ENCODE measurements at places on chromosomes 6 and 20.
A peak's percentile ranks its signal among the peaks of the same experiment; 100 is the strongest.

DNA sequence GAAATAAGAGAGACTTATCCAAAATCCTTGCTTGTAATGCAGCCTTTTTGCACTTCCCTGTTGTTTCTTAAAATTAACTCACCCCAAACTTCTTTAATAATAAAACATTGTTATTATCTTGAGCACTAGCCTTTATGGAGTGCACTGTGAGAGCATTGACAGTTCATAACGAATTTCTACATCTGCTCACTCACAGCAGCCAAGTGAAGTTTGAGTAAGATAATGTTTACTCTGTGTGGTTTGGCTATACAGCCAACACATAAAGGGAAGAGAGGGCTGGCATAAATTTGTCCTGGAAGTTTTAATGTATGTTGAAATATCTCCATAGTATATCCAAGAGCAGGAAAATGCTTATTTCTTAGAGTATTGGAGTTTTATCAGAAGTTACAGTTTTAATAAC is 227.9 kb downstream of the FRK start:
- no peak for DNase-seq

GRCh38 chr20:45935416-45936046 is 1.0 kb downstream of the PCIF1 start:
- DNase-seq = no peak

DNA sequence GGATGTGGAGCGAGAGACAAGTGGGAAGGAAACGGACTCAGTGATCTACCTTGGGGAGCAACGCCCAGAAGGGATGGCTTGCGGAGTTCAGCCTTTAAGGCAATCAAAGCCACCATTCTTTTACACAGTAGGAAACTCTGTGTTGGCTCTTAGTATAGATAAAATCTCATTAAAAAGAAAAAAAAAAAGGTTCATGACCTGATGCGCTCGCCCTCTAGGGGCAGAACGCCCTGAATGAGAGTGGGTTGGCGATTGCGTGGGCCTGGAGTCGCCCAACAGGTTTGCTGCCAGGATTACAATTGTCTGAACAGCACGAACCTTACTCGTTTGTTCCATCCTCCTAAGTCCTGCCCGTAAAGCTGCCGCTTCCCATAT is 1.2 kb downstream of the TPD52L1 start:
- peak; percentile 29 for DNase-seq

- DNase-seq = no peak
Measured at GRCh38 chr6:21767891-21768648, 174.5 kb downstream of the SOX4 start.

GRCh38 chr6:25278914-25279747 is at the start of gene CARMIL1:
TSS of gene CARMIL1 (plus strand) at chr6:25279374. CDS start at chr6:25279796, 422 bp downstream.
- DNase-seq = peak; percentile 52

DNA sequence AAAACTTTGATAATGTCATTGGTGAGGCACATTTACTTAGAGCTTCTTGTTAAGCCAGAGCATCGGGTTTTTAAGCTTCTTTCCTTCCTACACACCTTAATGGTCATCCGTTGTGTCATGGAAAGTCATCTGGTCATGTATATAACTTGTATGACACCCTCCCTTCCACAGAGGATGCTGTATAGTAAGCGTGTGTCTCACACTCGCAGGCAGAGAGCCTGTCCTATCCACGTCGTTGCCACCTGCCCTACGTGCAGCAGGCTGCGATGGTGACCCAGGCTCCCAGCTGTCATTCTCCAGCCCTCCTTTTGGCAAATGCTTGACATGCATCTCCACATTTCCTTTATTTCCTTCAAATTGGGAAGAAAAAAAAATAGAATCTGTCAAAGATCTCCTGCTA is 85.6 kb downstream of the MYB start:
- DNase-seq = no peak

DNA sequence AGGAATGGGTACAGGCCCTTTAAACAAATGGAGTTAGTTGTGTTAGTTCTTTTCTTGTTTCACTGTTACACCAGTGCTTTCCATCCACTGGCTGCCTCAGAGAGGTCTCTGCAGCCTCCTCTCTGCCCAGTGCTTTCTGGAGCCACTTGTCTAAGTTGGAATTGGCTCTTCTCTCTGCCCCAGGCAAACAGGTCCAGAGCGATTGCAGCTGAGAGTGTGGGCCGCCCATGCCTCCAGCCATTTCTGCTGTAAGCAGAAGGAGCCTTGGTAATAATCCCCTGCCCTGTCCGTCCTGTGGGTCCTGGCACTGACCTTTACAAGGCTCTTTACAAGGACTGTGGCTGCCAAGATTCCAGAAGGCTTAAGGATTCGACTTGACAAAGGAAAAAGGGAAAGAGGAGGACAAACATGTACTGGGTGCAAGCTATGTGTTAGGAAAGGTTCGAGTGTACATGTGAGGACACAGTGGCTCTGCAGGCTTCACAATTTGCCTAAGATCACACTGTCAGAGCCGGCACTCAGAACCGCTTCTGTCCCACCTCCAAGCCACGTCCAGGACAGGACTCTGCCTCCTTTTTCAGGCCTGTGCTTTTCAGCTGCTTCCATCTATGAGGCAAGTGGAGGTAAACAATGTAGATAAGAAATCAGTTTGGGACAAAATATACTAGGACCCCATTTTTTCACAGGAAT is 88.5 kb downstream of the POPDC3 start:
- DNase-seq = no peak

DNA sequence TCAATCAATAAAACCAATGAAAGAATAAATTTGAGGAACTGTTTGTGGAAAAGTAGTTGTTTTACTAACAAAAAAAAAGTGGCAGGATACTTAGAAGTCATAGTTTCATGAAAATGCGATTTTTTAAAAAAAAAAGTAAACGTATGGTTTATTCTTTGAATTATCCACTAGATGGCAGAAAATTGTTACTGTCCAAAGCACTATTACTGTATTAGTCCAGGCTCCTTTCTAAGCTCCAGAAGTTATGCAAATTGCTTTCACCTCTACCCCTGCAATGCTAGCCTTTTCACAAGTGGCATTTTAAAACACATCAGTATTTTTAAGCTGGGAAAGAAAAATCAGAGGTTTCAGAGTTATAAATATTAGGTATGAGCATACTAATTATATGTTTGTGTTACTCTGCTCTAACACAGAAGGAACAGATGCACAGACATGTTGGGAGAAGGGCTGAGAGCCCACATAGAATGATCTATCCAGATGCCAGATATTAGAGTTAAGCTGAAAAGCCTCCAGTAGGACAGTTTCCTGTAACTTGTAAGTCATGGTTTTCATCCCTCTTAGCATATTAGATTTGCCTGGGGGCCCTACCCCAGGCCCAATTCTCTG is 63.9 kb downstream of the FHL5 start:
- no peak for DNase-seq

DNA sequence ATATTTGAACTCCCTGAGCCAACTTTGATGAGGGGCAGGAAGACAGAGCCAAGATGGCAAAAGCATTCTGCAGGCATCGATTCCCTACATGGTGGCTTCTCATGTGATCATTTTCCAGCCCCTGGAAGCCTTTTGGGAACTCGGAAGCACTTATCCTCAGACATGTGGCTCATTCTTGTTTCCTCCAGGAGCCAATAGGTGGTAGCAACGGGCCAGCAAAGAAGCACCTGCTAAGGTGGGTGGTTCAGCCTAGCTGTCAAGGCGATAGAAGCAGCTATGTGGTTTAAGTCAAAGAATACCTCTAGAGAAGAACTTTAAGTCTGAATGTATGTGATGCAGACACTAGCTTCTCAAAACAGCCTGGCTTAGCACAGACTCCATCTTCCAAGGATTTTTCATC is 64.9 kb upstream of the PAX1 start:
- DNase-seq = no peak

- DNase-seq = no peak
Measured at GRCh38 chr6:8578006-8578405, 142.7 kb upstream of the SLC35B3 start.

DNA sequence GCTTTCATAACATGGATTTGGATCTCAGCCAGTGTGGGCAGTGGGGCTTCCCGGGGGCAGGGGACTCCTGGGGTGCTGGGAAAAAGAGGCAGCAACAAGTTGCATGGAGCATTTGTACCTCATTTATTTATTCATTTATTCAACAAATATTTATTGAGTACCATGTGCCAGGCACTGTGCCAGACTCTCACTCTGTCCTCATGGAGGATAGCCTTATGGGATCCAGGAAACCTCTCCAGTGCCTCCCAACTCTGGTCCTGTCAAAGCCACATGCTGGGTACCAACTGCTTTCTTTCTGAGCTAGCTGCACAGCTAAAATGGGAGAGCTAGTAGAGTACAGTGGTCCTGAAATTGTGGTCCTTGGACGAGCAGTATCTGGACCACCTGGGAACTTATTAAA is 87.8 kb upstream of the EPB41L1 start:
- DNase-seq = no peak

DNA sequence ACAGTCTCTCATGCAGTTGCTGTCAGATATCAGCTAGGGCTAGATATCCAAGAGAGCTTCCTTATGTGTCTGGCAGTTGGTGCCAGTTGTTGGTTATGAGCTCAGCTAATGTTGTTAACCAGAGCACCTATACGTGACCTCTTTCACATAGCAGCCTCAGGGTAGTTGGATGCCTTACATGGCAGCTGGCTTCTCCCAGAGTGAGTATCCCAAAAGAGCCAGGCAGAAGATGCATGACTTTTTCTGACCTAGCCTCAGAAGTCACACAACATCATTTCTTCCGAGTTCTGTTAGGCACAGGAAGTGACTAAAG is 175.7 kb downstream of the VEGFA start:
- no peak for DNase-seq

- DNase-seq = no peak
Measured at GRCh38 chr6:10248378-10248843, 166.5 kb downstream of the TFAP2A start.

DNA sequence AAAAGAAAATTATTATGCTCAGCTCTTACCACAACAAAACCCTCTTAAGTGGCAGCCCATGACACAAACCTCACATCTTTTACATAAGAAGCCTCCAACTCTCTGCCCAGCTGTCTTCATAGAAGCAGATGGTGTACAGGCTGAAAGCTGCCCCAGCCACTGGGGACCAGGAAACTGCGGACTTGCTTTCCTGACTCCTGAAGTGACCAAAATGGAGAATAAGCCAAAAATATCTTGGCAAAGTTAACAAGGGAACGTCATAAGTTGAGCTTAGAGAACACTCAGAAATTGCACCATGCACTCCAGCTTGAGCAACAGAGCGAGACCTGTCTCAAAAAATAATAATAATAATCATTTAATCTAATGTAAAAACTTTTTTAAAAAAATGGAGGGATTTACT is 160.3 kb upstream of the CDYL start:
- DNase-seq = no peak

DNA sequence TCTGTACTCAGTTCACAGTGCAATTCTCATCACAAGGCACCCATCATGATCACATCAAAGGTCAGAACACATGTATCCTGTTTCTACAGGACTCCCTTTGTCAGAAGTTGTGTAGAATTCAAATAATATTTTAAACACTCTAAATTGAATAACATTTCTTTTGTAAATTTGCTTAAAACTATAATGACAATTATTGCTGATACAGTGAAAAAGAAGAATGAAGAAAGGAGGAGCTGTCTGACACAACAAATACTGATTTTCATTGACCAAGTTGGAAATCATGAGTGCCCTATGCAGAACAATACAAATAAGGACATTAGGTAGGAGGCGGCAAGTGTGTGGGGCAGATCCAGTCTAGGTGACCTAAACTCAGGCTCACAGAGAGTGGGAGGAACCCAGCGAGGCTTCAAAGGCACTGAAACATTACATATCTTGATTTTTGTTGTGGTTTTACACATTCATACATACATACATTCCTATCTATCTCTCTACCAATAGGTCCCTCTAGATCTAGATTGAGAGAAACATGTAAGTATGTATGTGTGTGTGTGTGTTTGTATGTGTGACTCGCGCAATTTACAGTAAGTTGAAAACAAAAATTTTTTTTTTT is 79.2 kb upstream of the SLC2A12 start:
- DNase-seq = no peak

DNA sequence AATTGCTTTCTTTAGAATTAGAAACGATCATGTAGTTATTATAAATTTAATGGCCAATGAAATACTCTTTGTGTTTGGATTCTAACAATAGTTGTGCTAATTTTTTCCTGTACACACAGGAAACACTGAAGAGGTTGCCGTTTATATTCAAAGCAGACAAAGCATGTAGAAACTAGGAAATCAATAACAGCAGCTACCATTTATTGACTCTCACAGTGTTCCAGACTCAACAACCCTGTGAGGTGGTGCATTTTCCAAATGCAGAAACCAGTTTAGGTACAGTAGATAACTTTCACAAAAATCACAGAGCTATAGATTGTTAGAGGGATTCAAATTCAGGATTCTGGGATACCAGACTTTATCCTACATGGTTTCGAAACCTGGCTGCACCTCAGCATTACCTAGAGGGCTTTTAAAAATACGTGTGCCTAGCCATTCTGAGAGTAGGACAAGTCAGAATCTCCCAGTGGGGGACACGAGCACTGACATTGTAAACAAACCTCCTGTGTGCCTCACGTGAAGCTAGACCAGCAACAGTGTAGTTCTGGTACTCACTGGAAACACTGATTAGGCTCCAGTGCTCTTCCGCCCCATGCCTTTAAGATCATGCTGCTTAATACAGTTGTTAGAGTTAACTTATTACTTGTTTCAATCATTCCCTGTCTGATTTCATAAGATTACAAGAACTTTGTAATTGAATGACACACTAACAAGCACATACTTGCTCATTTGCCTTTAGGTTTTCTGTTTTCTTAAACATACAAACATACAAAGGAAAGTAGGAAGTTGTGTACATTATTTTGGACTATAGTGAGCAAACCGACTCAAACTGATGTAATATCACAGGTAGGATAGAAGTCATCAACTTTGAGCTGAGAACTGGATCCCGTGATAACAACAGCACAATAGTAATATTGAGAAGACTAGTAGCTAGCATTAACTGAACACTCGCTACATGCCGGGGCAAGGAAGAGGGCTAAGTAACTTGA is 65.8 kb downstream of the MAP3K4 start:
- DNase-seq = no peak

GRCh38 chr6:54768494-54768893 is 78.1 kb upstream of the FAM83B start:
- DNase-seq = no peak

- no peak for DNase-seq
Measured at GRCh38 chr20:45118028-45118427, 3.1 kb upstream of the WFDC5 start.

DNA sequence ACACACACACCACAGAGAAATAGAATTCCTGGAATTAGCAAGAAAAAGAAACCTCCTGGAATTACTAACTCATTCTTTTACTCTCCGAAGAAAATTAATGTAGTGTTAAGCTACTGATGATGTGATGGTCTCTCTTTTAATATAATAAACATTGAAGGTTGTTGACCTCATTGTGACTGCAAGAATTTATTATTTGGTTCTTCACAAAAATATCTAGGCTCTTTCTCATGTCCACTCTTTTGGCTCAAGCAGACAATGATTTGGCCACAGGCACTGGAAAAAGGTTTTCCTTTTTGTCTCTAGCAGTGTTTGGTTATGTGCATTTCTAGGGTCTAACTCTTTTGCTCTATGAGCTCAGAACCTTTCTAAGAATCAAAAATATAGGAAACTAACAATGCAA is 811.9 kb downstream of the TENT5A start:
- no peak for DNase-seq

DNA sequence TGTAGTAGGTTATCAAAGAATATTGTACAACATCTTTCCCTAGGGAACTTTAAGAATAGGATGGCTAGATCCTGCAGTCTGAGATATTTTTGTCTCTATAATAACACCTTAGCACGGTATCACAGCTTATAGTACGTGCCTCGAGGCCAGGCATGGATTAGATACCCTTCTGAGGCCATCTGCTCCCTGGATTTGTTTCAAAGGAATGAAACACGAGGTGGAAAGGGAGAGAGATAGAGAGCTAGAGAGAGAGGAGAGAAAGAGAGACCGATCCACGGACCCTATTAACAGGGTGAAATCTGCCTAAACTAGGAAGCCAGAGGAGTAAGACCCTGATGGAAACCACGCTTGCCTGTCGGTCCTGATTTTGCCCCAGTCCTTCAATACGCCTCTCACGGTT is 92.5 kb downstream of the CD83 start:
- DNase-seq = no peak
